ENCODE measurements at places on chromosomes 13 and 19.

DNA sequence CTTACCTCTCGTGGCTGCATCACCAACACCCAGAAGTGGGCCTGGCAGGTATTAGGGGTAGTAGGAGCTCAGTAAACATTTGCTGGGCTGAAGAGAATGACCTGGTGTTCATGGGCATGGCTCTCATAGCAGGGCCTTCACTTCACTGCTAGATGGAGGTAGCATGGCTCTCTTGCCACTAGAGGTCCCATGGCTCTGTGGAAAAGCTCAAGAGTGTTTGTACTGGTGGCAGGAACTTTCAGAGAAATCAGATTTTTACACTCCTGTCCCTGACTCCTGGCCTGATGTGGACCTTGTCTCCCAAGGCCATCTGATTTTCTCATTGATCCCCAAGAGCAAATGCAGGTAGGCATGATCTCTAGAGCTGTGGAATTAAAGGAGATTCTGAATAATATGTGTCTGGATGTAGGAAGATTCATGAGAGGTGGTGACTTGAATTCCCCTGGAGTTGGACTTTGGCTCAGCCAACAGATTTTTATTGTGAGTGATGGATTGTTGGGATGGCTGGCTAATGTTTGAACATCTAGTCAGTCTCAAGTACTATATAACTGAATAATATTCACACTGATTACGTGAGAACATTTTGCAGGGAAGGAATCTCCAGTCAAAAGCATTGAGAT, 5.7 kb downstream of the ZNF574 start:
- H3K4me3 ChIP-seq = no peak overlapping the region
- H3K27ac ChIP-seq = peak overlapping the region; percentile 26
- no peak for DNase-seq
- H3K4me1 ChIP-seq = peaks cover 26% of the 10 kb centered on the region
- H3K36me3 ChIP-seq = peaks cover 39% of the 10 kb centered on the region

- DNase-seq = no peak
- peak overlapping the region; percentile 48 for H3K4me3 ChIP-seq
- peaks cover 55% of the 10 kb centered on the region for H3K4me1 ChIP-seq
- no peaks in the 10 kb centered on the region for H3K27me3 ChIP-seq
- peaks cover 42% of the 10 kb centered on the region for H3K36me3 ChIP-seq
Observed at GRCh38 chr19:19475015-19475765, 40.2 kb downstream of the TSSK6 start.

- peaks cover 3% of the 10 kb centered on the region for H3K36me3 ChIP-seq
- H3K27ac ChIP-seq = no peak overlapping the region
- H3K4me3 ChIP-seq = no peak overlapping the region
Observed at GRCh38 chr19:13284929-13285928, 135.0 kb downstream of the IER2 start.

DNA sequence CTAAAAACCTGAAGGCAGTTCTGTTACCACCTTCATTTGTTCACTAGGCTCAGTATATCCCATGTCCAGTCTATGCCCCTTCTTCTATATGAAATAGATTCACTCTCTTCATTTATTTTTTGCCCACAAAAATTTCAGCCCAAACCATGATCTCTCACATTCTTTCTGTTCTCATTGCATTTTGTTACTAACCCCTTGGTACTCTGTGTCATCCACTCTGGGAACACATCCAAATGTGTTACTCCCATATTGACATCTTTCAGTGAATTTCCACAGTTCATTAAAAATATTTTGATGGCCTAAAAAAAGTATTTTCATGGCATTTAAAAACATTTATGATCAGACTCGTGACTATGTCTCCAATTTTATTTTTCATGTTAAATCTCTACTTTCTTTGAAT, 378.9 kb downstream of the SLITRK1 start:
- H3K4me1 ChIP-seq = no peaks in the 10 kb centered on the region
- H3K27ac ChIP-seq = no peak overlapping the region
- H3K4me3 ChIP-seq = no peak overlapping the region
- H3K36me3 ChIP-seq = no peaks in the 10 kb centered on the region
- H3K27me3 ChIP-seq = no peaks in the 10 kb centered on the region
- no peak for DNase-seq

DNA sequence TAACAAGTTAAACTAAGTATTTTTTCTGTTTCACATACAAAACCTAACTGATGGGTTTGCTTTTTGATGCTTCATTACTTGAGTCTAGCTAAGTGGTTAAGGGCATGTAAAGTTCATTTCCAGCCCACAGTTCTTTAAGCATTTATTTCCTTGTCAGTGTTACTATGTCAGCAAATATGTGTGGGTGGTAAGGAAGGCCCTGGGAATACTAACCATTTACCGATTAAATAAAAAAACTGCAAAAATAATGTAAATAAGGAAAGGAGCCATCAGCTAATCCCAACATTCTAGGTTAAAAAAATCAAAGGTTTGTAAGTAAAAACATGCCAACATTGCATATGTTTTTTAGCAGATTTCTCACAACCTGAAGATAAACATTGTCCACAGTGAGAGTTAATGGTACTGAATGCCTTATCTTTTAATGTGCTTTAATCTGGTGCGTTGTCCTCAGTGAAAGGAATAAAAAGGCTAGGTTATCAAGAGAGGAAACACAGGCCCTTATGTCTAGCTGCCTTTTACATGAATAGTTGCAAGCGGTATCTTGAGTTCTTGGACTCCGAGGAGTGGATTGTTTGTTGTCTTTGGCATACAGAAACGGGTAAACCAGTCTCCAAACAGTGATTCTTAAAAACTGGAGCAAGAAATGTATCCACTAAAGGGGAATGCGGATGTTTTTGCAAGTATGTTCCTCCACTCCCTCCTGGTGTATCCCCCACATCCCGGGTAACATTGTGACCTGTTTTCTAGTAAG, 949.6 kb upstream of the SLC10A2 start:
- no peaks in the 10 kb centered on the region for H3K27me3 ChIP-seq
- no peak for DNase-seq
- no peak overlapping the region for H3K27ac ChIP-seq
- H3K36me3 ChIP-seq = no peaks in the 10 kb centered on the region
- H3K4me1 ChIP-seq = no peaks in the 10 kb centered on the region

- no peaks in the 10 kb centered on the region for H3K36me3 ChIP-seq
- no peaks in the 10 kb centered on the region for H3K27me3 ChIP-seq
- no peak overlapping the region for H3K4me3 ChIP-seq
Observed at GRCh38 chr13:53788286-53788685, 759.7 kb downstream of the OLFM4 start.

GRCh38 chr19:41932720-41933332, 4.6 kb upstream of the ERFL start:
- H3K27ac ChIP-seq = peak overlapping the region; percentile 38
- no peak for DNase-seq
- no peak overlapping the region for H3K4me3 ChIP-seq
- peaks cover 16% of the 10 kb centered on the region for H3K36me3 ChIP-seq
- peaks cover 48% of the 10 kb centered on the region for H3K4me1 ChIP-seq
- peaks cover 49% of the 10 kb centered on the region for H3K27me3 ChIP-seq

GRCh38 chr13:26095338-26095737, 43.5 kb upstream of the SHISA2 start:
- H3K36me3 ChIP-seq = peaks cover 2% of the 10 kb centered on the region
- no peak overlapping the region for H3K4me3 ChIP-seq
- no peaks in the 10 kb centered on the region for H3K4me1 ChIP-seq
- DNase-seq = no peak
